ENCODE measurements at places on chromosomes 6 and 20.

DNA sequence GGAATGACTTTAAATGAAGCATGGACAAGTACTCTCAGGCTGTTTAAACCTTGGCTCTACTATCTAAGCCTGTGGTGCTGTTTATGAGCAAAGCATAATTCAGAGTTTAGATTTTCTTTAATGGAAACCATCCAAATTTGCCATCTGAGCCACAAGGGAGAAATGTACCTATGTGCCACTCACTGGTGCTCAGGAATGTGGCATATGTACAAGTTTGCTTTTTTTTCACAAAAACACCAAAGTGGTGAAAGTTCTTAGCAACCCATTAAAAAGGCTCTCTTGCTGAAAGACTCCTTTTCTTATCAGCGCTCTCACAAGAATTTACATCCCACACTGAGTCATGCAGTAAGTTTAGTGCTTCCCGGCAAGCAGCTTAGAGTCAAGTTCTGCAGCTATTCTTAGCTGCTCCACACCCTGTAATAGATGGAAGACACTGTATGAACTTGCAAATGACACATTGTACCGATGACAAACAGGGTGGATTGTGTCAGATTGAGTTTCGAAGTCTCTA, 57.3 kb upstream of the MLIP start:
- peak; percentile 30 for DNase-seq

DNA sequence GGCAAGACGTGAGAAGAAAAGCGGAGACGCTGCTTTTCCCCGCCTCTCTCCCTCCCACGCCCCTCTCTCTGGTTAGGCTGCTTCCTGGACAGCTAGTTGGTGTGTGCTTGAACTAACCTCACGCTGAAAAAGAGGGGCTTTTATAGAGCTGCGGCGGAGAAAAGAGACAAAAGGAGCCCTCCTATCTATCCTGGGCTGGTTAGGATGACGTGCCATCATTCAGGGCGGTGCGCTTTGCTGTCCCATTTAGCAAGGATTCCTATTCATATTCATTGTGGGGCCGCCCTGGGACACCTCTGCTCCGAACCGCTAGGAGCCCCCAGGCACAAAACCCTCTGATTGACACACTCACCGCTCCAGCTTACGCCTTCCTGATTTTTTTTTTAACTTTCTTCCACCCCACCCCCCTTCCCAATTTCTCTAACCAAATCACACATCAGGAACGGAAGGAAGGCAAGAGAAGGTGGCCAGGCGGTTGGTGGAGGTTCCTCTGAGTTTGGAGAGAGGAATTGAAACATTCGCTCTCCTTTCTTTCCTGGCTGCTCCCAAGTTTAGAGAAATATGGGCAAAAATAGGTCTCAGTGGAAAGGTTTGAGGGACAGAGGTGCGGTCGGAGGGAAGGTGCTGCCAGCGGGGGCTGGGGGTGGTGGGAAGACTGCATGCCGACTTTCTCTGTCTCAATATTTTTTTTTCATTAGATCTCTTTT, at the start of gene OLIG3:
Gene OLIG3 (minus strand): TSS at position 114 of the 707 bp plus-strand sequence. CDS start 224 bp downstream, outside the sequence.
- DNase-seq, result no peak

DNA sequence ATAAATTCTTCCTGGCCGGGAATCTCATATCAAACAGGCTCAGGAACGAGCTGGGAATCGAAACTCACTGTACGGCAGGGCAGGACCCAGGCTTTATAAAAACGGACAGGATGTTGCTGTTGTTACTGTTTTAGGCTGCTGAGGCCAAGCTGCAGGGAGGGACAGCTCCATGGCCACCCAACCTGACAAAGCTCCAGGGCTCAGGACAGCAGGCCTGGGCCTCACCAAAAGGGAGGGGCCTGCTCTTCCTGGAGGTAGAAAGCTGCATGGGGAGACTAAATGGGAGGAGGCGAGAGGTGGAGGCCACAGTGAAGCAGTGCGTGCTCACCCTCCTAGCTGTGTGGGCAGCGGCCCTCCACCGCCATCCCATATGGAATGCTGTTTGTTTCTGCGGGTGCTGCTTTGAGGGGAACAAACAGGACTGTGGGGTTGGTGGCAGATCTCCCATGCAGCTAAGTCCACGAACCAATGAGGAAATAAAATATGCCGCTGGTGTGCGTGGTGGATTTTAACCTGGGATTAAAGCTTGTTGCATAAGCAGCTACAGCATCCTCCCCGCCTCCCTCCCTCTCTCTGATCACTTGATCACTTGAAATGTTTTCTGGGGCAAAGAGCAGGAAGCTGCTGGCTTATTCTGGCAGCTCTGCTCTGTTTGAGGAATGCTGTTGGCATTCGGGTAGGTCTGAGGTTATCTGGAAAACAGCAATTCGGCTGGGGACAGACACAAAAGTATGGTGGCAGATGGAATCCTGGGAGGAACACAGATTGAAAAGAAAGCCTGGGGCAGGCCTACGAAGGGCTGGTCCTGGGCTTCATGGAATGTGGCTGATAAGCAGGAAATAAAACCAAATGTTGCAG, 2.4 kb upstream of the ZMYND8 start:
- peak; percentile 100 for DNase-seq

GRCh38 chr20:18156045-18156444, 18.4 kb downstream of the KAT14 start:
- DNase-seq, result no peak

DNA sequence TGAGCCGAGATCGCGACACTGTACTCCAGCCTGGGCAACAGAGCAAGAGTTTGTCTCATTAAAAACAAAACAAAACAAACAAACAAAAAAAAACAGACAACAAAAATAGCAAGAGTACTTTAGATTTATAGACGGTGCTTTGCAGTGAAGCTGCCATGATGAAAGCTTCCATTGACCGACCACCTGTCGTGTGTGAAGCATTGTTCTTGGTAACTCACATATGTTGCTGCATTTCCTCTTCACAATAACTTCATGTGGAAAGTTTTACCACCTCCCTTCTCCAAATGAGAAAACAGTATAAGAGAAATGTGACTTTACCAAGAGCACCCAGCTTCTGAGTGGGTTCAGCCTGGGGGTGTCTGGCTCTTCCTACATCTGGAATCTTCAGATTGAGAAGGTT, 56.4 kb upstream of the PTGIS start:
- DNase-seq, result no peak

All from Caco-2 (cell line).